ENCODE measurements at places on chromosomes 2 and 18. TPM values are rescaled to one million over a fixed set of nuclear protein-coding genes. Genes with fewer than 3 reads are reported as not detected.

DNA sequence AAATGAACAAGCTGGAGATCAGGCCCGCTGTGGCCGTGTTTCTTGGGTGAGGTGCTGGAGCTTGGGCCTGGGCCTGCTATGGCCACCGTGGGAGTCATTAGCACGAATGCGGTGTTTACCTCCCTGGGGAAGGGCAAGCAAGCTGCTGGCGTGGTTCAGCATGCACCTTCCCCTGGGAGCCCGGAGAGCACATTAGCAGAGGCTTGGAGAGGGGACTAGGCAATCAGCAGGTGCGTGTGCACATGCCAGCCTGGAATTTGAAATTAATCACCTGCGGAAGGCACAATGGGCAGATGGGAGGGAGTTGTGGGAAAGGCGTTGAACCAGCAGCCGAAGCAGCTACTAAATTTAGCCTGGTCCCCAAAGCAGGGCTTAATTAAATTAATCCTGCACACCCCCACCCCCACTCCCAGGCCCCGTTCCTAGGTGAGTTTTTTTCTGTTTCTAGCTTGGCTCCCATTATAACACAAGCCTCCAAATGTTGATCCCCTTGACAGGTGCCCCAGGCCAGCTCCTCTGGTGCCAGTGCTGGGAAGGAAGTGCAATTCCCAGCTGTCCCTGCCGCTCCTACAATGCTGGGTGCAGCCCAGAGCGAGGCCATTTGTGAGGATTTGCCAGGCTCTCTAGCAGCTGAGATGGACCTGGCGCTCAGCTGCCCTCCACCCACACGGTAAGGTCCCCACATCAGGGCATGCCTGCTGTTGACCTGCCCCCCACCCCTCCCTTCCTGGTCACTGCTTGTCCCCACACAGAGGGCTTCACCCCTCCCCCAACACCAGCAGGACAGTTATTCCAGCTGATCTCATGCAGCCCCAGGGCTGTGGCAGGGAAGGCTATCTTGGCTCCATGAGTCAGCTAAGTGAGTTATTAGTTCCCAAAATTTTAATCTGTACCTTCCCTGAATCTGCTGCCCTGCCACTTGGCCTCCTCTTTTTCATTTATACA is 115.0 kb downstream of the ZBTB7C start:
- no peak overlapping the region for H3K4me3 ChIP-seq
- peaks cover 13% of the 10 kb centered on the region for H3K4me1 ChIP-seq
- no peaks in the 10 kb centered on the region for H3K36me3 ChIP-seq
- no peaks in the 10 kb centered on the region for H3K27me3 ChIP-seq

DNA sequence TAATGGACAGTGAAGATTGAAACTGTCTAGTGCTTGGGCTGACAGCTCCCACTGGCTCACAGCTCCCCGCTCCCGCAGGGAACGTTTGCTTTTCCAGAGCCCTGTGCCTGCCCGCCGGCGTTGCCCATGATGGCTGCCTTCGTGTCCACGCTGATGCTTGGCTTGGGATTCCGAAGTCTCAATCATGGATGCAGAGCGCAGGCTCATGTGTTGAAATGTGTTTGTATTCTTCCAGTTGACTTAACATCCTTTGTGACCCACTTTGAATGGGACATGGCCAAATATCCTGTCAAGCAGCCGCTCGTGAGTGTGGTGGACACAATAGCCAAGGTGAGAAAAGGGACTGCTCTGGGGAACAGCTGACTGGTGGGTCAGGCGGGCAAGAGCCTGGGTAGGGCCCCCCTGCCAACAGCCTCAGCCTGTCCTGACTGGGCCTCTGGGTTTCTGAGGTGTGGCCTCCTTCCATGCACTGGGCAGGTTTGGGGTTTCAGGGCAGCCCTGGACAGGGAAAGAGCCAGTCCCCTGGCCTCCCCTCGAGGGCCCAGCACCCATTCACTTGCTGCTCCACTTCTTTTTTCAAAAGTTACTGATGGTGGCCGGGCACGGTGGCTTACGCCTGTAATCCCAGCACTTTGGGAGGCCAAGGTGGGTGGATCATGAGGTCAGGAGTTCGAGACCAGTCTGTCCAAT is 42.8 kb downstream of the ATP6V1C2 start:
- DNase-seq: no peak
- no peak overlapping the region for H3K4me3 ChIP-seq
- no peaks in the 10 kb centered on the region for H3K27me3 ChIP-seq
- no peaks in the 10 kb centered on the region for H3K36me3 ChIP-seq
- no peaks in the 10 kb centered on the region for H3K4me1 ChIP-seq
- H3K27ac ChIP-seq: no peak overlapping the region

DNA sequence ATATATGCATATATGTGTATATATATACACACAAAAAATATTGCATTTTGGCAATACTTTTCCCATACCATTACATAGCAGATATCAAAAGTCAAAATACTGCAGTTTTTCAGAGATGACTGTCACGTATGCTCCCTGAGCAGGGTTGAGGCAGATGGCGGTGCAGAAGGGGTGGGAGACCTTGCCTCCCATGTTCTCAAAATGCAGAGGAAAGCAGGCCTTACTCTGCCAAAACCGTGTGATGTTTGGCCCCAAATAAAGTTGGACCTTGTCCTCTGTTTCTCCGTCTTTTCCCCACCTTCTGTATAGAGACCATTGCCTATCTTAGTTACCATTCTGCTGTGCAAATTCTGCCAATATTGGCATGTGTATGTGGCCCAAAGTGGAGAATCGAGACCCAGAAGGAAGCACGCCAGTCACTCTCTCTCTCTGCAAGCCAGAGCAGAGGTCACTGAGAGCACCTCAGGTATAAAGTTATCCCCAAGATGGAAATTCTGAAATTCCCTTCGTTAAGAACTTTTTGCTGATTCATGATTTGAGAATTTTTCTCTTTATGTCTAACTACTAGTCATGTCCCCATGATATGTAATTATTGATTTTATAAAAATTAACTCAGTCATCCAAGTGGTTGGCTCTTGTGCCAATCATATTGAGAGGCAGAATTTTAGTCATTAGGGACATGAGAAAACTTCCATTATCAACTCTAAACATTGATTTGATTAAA is 898.8 kb downstream of the EPHA4 start:
- DNase-seq: no peak
- no peak overlapping the region for H3K4me3 ChIP-seq
- no peaks in the 10 kb centered on the region for H3K36me3 ChIP-seq
- H3K27me3 ChIP-seq: peaks cover 2% of the 10 kb centered on the region
- H3K27ac ChIP-seq: no peak overlapping the region
- H3K4me1 ChIP-seq: no peaks in the 10 kb centered on the region

- no peaks in the 10 kb centered on the region for H3K27me3 ChIP-seq
- peaks cover 4% of the 10 kb centered on the region for H3K4me1 ChIP-seq
- peak overlapping the region; percentile 8 for H3K27ac ChIP-seq
- DNase-seq: no peak
- peaks cover 27% of the 10 kb centered on the region for H3K36me3 ChIP-seq
Measured at GRCh38 chr2:186639939-186640338, 50.1 kb downstream of the ITGAV start.

DNA sequence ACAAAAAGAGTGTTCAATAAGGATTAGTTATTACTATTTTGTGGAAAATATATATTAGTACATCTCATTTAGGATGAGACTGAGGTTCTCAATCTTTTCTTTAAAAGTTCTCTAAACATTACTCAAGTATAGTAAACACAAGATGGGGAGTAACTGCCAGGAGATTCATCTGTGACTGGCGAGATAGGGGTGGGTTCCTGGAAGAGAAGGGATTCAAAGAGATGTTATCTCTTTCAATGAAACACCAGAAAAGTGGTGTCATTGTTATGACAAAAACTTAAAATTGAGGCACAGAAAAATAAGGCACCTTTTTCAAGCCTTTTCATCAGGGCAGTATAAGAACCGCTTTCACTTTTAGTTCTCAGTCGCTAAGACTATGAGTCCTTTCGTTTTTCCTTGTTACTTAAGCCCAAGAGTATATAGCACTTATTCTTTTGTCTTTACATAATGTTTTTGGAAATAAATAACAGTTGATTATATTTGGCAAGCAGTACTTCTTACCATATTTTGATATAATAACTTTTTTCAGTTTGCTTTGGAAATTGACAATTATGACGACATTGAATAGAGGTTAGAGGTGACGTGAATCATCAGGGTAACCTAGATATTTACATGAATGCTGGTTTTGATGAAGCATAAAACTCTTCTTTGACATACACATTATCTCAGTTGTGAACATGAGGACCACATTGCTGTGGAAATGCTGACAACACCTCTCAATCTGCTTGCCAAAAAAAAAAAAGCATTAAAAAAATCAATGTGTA is 393.9 kb upstream of the TCF4 start:
- H3K4me1 ChIP-seq: peaks cover 4% of the 10 kb centered on the region
- no peak overlapping the region for H3K27ac ChIP-seq
- DNase-seq: no peak
- no peak overlapping the region for H3K4me3 ChIP-seq
- H3K36me3 ChIP-seq: peaks cover 7% of the 10 kb centered on the region
- no peaks in the 10 kb centered on the region for H3K27me3 ChIP-seq

DNA sequence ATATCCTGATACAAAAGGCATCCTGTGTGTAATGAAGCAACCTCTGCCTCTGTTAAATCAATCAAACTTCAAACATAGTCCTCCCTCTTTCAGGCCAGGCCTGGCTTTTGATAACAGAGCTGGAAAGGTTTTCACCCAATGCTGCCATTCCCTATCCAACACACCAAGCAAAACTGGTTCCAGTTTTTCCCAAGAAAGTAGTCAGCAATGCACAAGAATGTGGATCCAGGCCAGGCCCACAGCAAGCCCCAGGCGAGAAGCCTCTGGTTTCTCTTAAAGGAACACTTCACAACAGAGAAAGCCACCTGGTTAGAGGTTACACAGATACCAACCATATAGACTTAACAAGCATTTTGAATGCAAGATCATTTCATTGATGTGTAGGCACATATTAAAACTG is 49.2 kb upstream of the CCDC150 start:
- H3K4me3 ChIP-seq: no peak overlapping the region
- H3K27ac ChIP-seq: peak overlapping the region; percentile 89
- peaks cover 48% of the 10 kb centered on the region for H3K4me1 ChIP-seq

DNA sequence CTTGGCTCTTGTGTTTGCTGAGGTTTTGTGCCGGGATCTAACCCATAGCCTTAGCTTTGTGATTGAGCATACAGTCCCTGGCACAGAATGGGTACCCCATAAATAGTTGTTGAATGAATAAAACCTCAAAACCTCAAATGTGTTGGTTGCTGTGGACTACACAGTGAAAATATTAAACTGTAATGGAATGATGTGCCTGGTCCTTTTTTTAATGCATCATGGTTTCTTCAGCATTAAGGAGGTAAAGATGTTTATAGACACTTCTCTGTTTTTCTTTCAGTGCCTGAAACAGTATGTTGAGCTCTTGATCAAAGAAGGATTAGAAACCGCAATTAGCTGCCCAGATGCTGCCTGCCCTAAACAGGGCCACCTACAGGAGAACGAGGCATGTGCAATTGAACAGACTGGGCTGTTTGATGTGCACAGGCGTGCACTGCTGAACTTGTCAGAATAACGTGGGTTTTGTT is 97.0 kb downstream of the RNF144A start:
- peaks cover 94% of the 10 kb centered on the region for H3K4me1 ChIP-seq
- no peaks in the 10 kb centered on the region for H3K27me3 ChIP-seq
- no peak overlapping the region for H3K4me3 ChIP-seq
- peaks cover 4% of the 10 kb centered on the region for H3K36me3 ChIP-seq

GRCh38 chr2:85697096-85697495 is 2.9 kb downstream of the GNLY start:
- DNase-seq: no peak
- H3K27me3 ChIP-seq: no peaks in the 10 kb centered on the region
- no peaks in the 10 kb centered on the region for H3K4me1 ChIP-seq
- no peak overlapping the region for H3K4me3 ChIP-seq

DNA sequence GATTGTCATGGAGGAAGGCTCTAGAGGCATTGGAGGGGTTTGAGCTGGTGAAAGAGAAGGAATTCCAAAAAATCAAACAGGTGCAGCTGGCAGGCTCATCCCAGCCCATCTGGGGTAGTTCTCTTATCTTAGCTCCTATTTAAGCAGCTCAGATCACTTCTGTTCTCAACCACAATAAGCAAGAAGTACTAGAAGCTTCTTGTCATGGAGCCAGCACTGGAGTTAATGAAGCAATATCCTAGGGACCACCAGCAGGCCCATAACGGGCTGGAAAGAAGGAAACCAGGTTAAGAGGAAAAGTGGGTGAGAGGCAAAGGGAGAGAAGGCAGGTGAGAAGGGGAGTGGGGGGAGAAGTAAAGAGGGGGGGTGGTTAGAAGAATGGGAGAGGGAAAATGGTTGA is 100.7 kb upstream of the ZFP36L2 start:
- H3K27ac ChIP-seq: no peak overlapping the region
- no peak for DNase-seq
- peaks cover 2% of the 10 kb centered on the region for H3K36me3 ChIP-seq
- H3K4me1 ChIP-seq: peaks cover 56% of the 10 kb centered on the region
- no peaks in the 10 kb centered on the region for H3K27me3 ChIP-seq

DNA sequence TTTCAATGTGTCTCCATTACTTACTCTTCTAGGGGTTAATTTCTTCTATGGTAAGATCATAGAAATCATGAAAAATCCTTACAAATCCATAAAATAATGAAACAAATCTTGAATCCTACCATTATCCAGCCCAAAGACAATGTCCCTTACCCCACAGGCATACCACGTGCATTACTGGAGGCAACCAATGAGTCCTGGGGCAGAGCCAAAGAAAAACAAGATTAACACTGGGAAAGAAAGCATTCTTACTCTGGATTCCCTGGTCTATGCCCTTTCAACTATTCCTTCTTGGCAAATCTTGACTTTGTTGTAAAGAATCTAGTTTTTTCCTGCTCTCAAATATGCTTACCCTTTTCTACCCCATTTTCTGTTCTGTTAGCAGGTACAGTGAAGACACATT is 3.1 kb upstream of the GALNT1 start:
- peaks cover 2% of the 10 kb centered on the region for H3K27me3 ChIP-seq
- peaks cover 2% of the 10 kb centered on the region for H3K36me3 ChIP-seq
- no peak overlapping the region for H3K4me3 ChIP-seq
- H3K27ac ChIP-seq: no peak overlapping the region

DNA sequence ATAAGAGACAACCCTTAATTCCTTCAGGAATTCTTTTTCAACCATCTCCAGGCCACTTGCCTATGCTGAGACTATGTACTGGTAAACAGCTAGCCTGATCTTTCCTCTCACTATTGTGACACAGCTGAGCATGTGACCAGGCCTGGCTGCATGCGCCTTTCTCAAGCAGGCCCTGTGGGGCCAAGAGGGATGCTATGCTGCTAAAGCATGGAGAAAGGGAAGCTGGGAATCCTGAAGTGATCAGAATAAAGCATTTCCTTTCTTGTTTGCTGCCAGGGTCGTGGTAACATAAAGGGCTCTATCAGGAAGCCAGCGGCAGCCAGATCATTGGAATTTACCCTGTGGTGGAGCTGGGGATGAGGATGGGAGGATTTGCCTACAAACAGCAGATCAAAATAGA is 29.8 kb upstream of the LCLAT1 start:
- DNase-seq: no peak
- H3K27me3 ChIP-seq: no peaks in the 10 kb centered on the region
- H3K27ac ChIP-seq: no peak overlapping the region
- H3K36me3 ChIP-seq: no peaks in the 10 kb centered on the region
- no peak overlapping the region for H3K4me3 ChIP-seq

Gene REG3A
- total RNA-seq: not detected

Gene CRIM1
- 69.7 TPM for total RNA-seq

Gene CCDC68
- total RNA-seq: not detected

Gene PLA2R1
- total RNA-seq: 14.8 TPM

Gene DSG3
- 0.09 TPM for total RNA-seq
